ENCODE measurements at places on chromosomes 3 and 15.

DNA sequence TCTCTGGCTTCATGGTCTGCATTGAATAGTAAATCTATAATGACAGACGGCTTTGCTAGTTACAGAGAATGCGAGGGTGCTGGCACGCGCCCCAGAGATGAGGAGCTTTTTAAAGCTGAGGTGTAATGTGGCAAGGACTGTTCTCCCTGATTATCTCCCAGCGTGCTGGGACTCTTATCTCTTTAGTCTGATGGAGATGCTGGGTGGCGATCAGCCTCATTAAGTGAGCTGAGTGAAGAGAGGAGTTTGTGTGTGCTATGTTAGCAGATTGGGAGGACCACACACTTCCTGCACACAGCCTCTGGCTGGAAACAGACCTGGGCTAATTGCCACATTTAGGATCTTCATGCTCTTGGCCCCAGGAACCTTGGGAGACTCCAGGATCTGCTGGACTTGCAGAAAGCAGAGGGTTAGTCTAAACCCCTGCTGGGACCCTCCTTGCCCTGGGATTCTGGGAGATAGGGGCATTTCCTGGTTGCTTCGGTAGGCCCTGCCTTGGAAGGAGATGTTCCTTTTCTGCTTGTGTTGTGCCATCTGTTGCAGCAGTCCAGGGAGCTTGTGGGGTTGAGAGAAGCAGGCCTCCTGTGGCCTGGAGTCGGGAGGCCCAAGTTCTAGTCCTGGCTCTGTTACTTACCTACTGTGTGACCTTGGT, 15.0 kb downstream of the PDIA5 start:
- H3K27me3 ChIP-seq, result no peaks in the 10 kb centered on the region
- H3K4me3 ChIP-seq, result no peak overlapping the region
- no peaks in the 10 kb centered on the region for H3K36me3 ChIP-seq

GRCh38 chr3:13080591-13080990, 7.4 kb upstream of the IQSEC1 start:
- H3K27ac ChIP-seq, result no peak overlapping the region
- H3K4me1 ChIP-seq, result peaks cover 15% of the 10 kb centered on the region
- H3K36me3 ChIP-seq, result no peaks in the 10 kb centered on the region
- no peak overlapping the region for H3K4me3 ChIP-seq
- DNase-seq, result no peak
- H3K27me3 ChIP-seq, result no peaks in the 10 kb centered on the region

GRCh38 chr3:60536420-60536819, 714.8 kb downstream of the FHIT start:
- DNase-seq, result no peak
- no peaks in the 10 kb centered on the region for H3K27me3 ChIP-seq
- no peaks in the 10 kb centered on the region for H3K4me1 ChIP-seq
- H3K36me3 ChIP-seq, result no peaks in the 10 kb centered on the region
- H3K4me3 ChIP-seq, result no peak overlapping the region

DNA sequence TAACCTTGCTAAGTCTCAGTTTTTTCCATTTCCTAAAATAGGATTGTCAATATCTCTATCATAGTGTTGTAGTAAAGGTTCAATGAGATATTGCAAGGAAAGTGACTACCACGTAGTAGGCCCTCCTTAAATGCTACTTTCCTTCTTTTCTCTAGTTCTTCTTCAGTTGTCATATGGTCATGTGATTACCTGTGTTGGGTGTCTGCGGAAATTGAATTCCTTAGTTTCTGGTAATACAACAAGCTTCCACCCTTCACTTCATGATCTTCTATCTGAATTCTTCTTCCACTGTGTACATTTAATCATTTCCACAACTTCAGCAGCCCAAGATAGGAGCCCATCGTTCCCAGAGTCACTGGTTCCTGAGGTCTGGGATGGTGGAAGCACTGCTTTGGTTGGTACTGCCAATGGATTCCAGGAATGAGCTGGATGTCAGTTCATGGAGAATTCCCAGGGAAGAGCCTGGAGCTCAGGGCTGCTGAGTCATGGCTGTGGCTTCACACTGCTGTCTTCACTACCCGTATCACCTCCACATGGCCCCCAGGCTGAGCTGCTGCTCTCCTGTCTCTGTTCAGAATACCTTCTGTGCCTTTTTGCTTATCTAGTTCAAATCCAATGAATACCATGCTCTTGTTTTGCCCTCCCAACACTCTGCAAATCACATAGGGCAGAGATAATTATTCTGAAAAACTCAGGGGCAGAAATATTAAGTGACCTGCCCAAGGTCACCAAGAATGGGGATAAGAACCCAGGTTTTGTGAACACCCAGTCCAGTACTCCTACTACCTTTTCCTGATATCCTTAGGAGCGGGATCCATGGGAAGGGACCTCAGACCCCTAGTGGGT, 98.6 kb downstream of the RPL39L start:
- no peaks in the 10 kb centered on the region for H3K27me3 ChIP-seq
- H3K4me3 ChIP-seq, result no peak overlapping the region
- DNase-seq, result no peak
- no peaks in the 10 kb centered on the region for H3K36me3 ChIP-seq

DNA sequence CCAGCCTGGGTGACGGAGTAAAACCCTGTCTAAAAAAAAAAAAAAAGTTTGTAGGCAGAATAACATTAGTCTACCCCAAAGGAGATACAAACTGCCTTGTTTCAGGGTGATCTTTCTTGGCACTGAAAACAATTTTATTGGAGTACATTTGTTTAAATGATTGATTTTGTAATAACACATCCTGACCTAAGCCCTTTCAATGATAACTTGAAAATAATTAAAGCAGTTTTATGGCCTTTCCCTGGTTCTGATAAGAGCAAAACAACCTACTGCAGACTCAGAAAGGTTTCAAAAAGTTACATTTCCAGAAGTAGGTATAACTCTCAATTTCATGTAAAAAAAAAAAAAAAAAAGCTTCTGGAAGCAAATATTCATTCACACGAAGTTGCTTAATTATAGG, 164.4 kb downstream of the ISL2 start:
- H3K4me3 ChIP-seq, result no peak overlapping the region
- H3K27me3 ChIP-seq, result no peaks in the 10 kb centered on the region
- no peak overlapping the region for H3K27ac ChIP-seq
- no peak for DNase-seq
- no peaks in the 10 kb centered on the region for H3K4me1 ChIP-seq

- H3K4me3 ChIP-seq, result no peak overlapping the region
- DNase-seq, result no peak
- no peaks in the 10 kb centered on the region for H3K27me3 ChIP-seq
- H3K27ac ChIP-seq, result no peak overlapping the region
- H3K4me1 ChIP-seq, result no peaks in the 10 kb centered on the region
Observed at GRCh38 chr3:16183601-16184270, 9.3 kb downstream of the GALNT15 start.

- no peak for DNase-seq
- H3K27me3 ChIP-seq, result no peaks in the 10 kb centered on the region
- no peak overlapping the region for H3K27ac ChIP-seq
- no peak overlapping the region for H3K4me3 ChIP-seq
- no peaks in the 10 kb centered on the region for H3K36me3 ChIP-seq
Observed at GRCh38 chr3:21533002-21533401, 218.0 kb downstream of the ZNF385D start.

DNA sequence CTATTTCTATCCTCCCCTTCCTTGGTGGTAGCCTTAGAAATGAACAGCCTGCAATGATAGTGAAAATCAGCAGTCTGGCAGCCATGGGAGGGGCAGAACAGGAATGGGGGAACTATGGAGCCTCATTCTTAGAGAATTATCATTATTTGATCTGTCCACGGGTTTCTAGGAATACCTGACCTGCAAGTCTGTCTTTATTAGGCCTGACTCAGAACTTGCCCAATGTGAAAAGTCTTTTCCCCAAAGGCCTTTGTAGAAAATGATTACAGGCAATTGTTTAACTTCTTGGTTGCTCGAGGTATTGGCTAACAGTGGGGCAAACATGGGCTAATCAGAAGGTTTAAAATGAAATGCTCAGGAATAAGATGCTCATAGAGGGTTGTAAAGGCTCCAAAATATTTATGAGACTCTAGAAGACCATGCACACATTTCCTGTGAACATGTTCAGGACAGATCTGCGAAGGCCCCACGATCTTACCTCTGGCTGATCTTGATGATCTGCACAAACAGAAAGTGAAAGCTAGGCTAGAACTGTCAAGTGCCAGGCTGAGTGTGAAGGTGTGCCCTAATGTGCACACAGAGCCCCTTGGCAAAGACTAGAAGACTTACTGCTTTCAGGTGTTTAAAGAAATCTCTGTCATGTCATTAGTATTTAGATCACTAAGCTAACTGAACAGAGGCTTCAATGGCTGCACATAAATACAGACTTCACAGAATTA, 39.6 kb upstream of the LAMP3 start:
- no peaks in the 10 kb centered on the region for H3K4me1 ChIP-seq
- no peaks in the 10 kb centered on the region for H3K27me3 ChIP-seq

DNA sequence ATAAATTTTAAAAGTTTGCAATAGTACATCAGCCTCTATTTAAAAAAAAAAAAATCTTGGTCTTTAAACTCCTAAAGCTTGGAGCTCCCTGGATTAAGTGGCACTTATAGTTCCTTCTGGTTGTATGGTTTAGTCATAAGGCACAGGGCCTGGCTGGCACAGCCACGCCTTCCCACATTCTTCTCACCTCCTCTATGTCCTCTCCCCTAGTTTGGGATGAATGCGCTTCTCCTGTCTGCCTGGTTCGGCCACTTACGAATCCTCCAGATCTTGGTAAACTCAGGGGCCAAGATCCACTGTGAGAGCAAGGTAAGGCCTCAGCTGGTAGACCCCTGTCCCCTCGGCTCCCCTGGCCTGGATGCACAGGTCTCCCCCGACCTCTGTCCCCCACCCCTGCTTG, 10.0 kb downstream of the ANKDD1A start:
- no peaks in the 10 kb centered on the region for H3K36me3 ChIP-seq
- peaks cover 5% of the 10 kb centered on the region for H3K4me1 ChIP-seq
- peak overlapping the region; percentile 76 for H3K27ac ChIP-seq
- no peak for DNase-seq
- H3K27me3 ChIP-seq, result no peaks in the 10 kb centered on the region

DNA sequence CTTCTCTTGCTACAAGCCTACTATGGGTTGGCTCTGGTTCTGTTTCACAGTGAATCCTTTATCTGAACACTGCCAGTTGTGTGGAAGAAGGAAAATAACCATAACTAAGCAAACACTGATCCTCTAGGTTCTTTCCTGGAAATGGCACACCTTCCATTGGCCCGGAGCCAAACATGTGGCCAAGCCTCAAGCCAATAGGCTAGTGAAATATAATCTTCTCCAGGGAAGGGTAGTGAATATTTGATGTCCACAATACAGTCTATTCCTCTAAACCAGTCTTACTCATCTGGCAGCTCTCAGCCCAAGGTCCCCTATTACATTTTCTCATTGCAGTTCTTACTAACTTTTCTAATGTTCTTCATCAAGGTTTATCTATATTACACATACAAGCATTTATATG, 921.3 kb downstream of the TUSC7 start:
- no peaks in the 10 kb centered on the region for H3K4me1 ChIP-seq
- no peak for DNase-seq

DNA sequence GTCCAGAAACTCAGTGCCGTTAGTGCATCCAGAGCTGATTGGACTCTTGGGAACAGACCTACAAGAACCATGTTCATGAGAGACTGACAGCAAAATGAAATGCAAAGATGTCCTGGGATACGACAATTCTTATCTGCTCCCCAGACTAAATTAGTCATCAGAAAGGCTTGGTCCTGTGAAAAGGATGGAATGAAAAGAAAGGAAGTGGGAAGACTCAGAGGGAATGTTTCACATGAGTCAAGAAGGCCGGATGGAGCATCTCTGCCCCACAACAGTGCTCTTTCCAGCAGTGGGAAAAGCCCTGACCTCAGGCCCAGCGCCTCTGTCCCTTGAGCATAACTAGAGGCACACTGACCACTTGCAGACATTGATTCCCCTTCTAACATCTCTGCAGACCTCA, 39.3 kb upstream of the UACA start:
- H3K27me3 ChIP-seq, result no peaks in the 10 kb centered on the region
- DNase-seq, result no peak
- H3K4me1 ChIP-seq, result peaks cover 13% of the 10 kb centered on the region
- no peaks in the 10 kb centered on the region for H3K36me3 ChIP-seq

DNA sequence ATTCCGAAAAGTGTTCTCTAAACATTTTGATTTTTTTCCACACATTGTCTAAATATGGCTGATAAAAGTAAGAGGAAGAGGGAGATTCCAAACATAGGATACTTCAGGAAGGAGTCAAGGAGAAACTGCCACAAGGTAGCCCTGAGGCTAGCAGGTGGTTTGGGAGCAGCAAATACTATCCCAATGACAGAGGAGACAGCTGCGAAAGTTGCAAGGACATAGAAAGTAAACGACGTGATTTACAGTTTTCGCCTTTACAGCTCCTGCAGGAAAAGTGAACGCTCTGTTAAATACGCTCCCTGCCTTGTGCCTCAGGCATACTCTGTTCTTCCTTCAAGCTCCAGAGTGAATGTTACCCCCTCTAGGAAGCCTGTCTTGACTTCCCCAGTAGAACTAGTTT, 3.7 kb upstream of the FETUB start:
- H3K4me1 ChIP-seq, result no peaks in the 10 kb centered on the region
- no peaks in the 10 kb centered on the region for H3K36me3 ChIP-seq
- DNase-seq, result no peak
- H3K27me3 ChIP-seq, result no peaks in the 10 kb centered on the region
- no peak overlapping the region for H3K4me3 ChIP-seq

GRCh38 chr15:98774756-98775497, 126.6 kb downstream of the IGF1R start:
- H3K27me3 ChIP-seq, result no peaks in the 10 kb centered on the region
- peaks cover 61% of the 10 kb centered on the region for H3K4me1 ChIP-seq
- no peaks in the 10 kb centered on the region for H3K36me3 ChIP-seq

- peaks cover 15% of the 10 kb centered on the region for H3K4me1 ChIP-seq
- H3K27ac ChIP-seq, result no peak overlapping the region
- DNase-seq, result no peak
- H3K27me3 ChIP-seq, result no peaks in the 10 kb centered on the region
- no peak overlapping the region for H3K4me3 ChIP-seq
- H3K36me3 ChIP-seq, result no peaks in the 10 kb centered on the region
Observed at GRCh38 chr15:52008359-52008697, 10.7 kb upstream of the MAPK6 start.

DNA sequence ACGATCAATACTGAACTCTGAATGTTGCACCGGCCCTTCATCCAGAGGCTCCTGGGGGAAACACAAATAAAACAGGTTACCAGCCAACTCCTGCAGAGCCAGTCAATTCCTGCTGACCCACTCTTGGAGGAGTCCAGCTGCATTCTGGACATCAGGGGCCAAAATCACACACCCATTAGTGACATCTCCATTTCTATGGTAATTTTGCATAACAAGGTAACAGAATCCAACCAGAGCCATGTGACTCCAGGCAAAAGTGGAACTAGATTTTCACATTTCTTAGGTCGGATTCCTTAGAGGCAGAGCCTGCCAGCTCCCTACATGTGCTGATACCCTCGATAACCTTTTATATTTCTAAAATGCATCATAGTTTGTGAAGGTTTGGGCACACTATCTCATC, 119.2 kb upstream of the CTNNB1 start:
- H3K4me1 ChIP-seq, result peaks cover 12% of the 10 kb centered on the region
- no peaks in the 10 kb centered on the region for H3K36me3 ChIP-seq
- H3K27ac ChIP-seq, result no peak overlapping the region

- peaks cover 17% of the 10 kb centered on the region for H3K4me1 ChIP-seq
- no peaks in the 10 kb centered on the region for H3K36me3 ChIP-seq
- no peak overlapping the region for H3K27ac ChIP-seq
- H3K4me3 ChIP-seq, result no peak overlapping the region
- no peak for DNase-seq
Observed at GRCh38 chr3:16928386-16929132, 43.8 kb downstream of the PLCL2 start.

- H3K36me3 ChIP-seq, result no peaks in the 10 kb centered on the region
- H3K4me1 ChIP-seq, result no peaks in the 10 kb centered on the region
- no peaks in the 10 kb centered on the region for H3K27me3 ChIP-seq
- no peak overlapping the region for H3K27ac ChIP-seq
- no peak for DNase-seq
Observed at GRCh38 chr15:48577469-48577868, 68.0 kb downstream of the FBN1 start.

Data from testis (tissue), 5 donors.